ENCODE measurements at places on chromosomes 2 and 18.

DNA sequence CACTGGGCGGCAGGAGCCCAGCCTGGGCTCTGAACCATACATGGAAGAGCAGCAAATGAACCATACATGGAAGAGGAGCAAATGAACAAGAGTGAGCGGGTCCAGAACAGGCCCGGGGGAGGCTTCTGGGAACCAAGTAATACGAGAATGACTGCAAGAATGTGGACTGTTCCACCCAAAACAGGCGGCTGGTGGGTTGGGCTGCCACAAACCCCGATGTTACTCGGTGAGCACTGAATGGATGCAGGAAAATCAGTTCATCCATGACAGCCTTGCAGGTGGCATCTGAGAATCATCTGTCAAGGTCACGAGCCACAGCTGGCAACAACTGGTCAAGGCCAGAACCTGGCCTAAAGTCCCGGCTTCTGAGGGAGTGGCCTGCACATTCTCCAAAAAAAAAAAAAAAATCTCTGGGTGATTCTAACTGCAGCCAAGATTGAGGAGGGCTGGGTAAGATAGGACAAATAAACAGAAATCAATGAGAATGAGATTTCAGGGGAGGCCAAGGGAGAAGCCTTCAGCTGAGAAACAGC is 106.1 kb downstream of the ZNF516 start:
- DNase-seq = peak; percentile 5

- no peak for DNase-seq
Observed at GRCh38 chr2:46909771-46910419, 5.7 kb downstream of the MCFD2 start.

DNA sequence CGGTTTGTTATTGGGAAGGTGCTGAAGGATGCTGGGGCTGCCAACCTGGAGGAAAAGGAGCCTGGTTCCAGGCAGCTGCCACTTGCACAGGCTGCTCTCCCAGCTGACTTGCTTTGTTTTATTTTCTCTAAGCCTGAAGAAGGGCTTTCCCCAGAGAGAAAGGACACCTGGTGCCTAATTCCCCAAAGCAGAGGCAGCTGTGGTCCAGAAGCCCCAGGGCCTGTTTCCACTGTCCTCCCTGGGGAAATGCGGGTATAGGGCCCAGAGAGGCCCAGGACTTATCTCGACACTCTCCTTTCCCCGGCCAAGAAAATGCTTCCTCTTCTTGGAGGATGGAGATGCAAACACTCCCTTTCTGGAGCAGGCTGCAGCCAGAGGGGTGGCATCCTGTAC is 30.1 kb downstream of the INO80C start:
- no peak for DNase-seq

DNA sequence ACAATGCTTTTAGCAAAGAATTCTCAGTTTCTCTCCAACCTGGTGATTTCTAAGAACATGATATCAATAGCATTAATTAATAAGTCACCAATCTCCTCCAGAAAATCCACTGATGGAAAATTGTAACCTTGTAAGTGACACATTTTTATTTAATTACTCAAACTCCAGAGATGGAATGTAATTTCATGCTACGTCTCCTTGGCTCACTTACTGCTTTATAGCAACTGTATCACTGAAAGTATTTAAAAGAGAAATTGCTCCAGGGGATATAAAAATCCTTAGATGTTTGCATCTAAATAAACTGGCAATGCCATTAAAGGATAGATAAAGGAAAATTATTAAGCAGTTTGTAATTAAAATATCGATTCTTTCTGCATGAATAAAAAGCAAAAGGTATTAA is 325.4 kb downstream of the TSN start:
- DNase-seq = no peak

DNA sequence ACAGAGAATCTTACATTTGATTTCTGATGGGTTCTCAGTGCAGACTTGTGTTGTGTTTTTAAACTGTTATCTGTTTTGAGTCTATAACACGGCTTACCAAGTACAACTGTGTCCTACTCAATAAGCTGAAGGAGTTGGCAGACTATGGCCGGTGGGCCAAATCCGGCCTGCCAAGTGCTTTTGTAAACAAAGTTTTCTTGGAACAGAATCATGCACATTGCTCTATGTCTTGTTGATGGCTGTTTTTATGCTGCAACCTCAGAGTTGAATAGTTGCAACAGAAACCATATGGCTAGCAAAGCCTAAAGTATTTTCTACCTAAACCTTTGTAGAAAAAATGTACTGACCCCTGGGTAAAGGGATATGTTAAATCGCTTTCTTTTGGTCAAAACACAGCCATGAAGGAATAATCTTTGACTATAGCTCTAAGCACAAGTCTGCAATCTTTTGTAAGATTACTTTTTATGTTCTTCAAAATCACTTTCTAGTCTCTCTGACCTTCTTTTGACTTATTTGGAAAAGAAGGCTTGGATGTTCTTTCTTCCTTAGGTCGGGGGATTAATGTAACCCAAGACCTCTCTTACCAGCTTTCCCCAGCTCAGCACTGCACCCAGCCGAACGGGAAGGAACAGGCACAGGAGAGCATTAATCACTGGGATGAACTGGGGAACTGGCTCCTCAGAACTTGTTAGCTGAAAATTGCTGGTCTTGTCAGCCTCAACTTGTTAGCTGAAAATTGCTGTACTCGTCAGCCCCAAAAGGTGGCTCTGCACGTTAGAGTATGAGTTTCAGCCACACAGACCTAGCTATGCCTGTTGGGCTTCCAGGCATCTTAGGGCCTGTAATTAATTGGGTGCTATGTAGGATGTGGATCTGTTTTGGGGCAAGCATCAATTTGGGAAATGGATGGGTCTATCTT is 75.4 kb downstream of the CD8B2 start:
- no peak for DNase-seq

GRCh38 chr18:21433436-21433835 is 167.1 kb downstream of the ESCO1 start:
- no peak for DNase-seq

GRCh38 chr2:45207101-45207500 is 197.8 kb upstream of the SIX2 start:
- no peak for DNase-seq

GRCh38 chr18:41938445-41938844 is 16.6 kb upstream of the PIK3C3 start:
- DNase-seq = no peak

GRCh38 chr2:201847481-201847880 is 41.1 kb downstream of the CDK15 start:
- DNase-seq = no peak

- DNase-seq = no peak
Observed at GRCh38 chr18:66616523-66616983, 12.7 kb upstream of the CDH19 start.

GRCh38 chr18:35756506-35757117 is 175.1 kb downstream of the GALNT1 start:
- peak; percentile 50 for DNase-seq

DNA sequence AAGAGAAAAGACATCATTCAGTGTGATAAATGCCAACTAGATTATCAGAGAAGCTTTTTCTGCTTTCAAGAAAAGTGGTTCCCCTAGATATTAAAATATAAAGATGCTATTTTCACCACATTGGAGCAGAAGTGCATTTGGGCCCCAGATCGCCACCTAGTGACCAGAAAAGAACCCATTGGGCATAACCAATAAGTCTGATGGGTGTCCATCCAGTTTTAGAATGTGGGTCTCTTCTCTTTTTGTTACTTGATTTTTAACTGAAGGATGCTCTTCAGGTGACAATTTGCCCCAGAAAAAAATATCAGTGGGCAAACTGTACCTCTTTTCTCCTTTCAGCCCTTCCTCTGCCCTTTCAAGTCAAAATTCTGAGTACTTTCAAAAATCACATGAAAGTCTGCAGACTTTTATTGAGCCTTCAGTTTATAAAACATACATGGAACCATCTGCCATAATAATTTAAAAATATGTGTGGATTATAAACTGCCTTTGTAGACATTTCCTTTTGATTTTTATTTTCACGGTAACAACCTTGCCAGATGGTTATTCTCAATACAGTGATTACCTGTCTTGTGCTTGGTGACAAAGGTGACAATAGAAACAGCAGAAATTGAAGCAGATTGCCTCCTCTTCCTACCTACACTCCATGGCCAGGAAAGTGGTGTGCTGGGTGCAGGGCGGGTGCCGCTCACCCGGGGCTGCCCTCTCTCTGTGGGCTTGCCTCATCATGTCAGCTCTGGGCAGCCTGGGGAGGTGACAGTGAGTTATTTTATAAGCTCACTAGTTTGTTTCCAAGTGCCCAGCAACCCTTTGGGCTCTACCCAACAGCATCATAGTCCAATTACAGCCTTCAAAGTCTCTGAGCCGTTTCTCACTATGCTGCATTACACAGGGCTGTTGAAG is 124.5 kb downstream of the DCDC2C start:
- no peak for DNase-seq

DNA sequence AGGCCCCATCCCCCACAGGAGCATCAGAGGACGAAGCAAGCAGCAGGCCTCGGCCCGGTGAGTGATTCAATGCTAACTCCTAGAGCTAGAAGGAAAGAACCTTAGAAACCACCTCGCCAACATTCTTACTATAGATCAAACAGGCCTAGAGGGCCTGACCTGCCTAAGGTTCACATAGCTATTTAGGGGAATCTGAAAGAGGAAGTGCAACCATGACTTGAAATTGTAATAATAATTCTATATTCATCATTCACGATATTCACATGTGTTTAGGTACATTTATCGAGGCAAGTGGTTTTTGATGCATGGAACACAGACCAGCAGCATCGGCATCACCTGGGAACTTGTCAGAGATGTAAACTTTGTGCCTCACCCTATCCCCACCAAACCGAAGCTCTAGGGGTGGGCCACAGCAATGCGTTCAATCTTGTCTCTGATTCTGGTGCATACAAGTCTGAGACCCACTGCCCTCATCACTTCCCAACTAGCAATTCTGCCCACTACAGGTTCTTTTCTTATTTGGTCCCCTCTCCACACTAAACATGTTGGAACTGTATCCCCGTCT is 78.0 kb upstream of the DNMT3A start:
- peak; percentile 71 for DNase-seq

DNA sequence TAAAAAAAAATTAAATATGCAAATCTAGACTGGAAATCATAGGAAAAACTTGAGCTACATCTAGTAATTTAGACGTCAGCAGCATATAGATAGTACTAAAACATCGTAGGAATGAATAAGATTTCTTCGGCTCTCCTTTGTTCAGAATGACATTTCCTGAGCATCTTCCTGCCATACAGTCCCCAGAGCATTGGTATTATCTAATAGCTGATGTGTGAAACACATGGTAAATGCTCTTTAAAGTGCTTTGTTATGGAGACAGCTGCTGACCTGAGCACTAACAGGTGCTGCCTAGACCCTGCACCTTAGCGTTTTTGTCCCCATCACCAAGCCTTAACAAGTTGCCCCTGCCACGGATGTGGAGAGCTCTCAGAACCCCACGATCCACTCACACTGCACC is 692.3 kb upstream of the PIK3C3 start:
- DNase-seq = no peak

DNA sequence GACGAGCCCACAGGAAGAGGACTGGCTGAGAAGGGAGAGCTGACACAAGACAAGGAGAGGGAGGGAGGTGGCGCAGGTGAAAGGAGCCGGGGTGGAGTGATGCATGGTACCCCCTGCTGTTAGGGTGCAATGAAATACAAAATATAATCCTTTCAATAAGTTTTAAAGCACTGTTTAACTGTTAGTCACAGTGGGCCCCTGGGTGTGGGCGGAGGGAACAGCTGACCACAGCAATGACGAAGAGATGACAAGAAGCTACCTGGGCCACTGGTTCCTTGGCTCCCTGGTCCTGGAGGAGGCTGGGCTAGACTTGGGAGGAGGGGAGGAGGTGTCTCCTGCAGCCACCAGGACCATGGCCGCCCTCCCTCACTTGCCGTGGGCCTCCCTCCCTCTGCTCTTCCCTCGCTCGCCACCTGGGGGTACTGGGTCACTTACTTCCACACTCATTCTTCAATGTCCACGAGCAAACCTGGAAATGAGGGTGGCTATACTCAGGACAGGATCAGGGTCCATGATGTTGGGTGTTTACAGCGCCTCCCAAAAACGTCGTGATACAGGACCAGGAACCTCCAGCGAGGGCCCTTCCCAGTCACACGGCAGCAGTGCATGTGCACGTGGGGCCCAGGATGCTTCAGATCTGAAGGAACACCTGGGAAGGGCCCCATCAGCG is 196.1 kb downstream of the ANKRD30B start:
- no peak for DNase-seq

GRCh38 chr2:23734416-23734815 is 192.5 kb downstream of the ATAD2B start:
- no peak for DNase-seq

- DNase-seq = no peak
Observed at GRCh38 chr2:9981655-9982054, 30.2 kb downstream of the GRHL1 start.

DNA sequence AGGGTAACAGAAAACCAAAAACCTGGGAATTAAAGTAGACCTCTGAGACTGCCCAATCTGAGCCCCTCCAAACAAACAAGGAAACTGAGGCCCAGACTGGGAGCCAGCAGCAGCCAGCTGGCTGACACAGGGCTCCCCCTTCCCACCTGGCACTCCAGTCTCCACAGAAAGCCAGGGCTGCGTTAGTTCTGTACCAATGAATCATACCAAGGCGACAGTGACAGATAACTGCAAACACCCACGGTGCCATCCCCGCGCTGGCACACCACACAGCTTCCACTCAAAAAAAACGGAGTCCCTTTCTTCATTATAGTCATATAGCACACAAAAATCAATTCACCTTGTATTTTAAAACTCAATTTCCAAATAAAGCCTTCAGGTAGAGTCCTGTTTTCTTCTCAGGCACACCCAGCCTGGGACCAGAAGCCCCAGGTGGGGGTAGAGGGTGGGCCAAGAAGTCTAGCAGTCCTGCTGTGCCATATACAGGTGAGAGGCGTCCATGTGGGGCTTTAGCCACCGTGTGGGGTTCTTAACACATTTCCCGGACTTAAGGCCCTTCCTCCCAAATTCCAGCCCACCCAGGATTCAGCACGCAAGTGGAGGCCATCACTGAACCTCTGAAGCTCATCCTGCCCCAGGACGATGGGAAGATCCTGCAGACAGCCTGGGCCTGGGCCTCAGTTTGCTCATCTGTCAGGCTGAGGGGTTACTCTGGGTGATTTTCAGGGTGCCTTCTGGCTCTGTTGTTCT is 1.2 kb downstream of the PER2 start:
- no peak for DNase-seq

DNA sequence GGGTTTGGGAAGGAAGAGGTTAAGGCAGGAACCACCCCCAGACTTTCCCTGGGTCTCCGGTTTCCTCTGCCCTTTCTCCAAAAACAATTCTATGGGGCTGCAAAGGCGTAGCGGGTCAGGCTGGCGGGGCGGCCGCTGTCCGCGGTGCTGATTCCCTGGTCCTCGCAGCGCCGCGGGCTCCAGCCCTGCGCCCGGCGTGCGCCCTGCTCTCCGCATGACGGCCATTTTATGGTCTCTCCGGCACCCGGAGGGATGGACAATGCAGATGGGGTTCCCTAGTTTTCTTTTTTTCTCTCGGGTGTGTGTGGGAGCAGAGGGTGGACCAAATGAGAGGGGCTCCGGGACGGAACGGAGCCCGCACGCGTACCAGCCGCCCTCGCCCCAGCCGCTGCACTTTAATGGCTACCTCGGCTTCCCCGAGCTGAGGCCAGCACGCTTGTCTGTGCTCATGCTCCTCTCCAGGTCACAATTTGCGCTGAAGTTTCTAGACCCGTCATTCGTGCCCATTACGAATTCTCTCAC is 1.6 kb downstream of the ST8SIA3 start:
- DNase-seq = no peak
